Effector memory CD8-positive, alpha-beta T cell (primary cell): ENCODE measurements at places on chromosomes 4 and X.
A peak's percentile ranks its signal among the peaks of the same experiment; 100 is the strongest.

GRCh38 chr4:28250646-28251045 lies 1390.0 kb downstream of the STIM2 start:
- H3K27me3 ChIP-seq: no peaks in the 10 kb centered on the region
- H3K4me3 ChIP-seq: no peak overlapping the region
- H3K27ac ChIP-seq: no peak overlapping the region
- no peaks in the 10 kb centered on the region for H3K36me3 ChIP-seq
- H3K4me1 ChIP-seq: no peaks in the 10 kb centered on the region
- no peak for DNase-seq

- no peak for DNase-seq
- no peak overlapping the region for H3K27ac ChIP-seq
- peak overlapping the region; percentile 31 for H3K4me3 ChIP-seq
These were observed 23.3 kb upstream of the SCML2 start for GRCh38 chrX:18377796-18378195.

GRCh38 chrX:1821846-1822245 lies 207.0 kb downstream of the ASMT start:
- no peak overlapping the region for H3K4me3 ChIP-seq
- no peak for DNase-seq
- no peaks in the 10 kb centered on the region for H3K4me1 ChIP-seq
- H3K36me3 ChIP-seq: no peaks in the 10 kb centered on the region
- H3K27me3 ChIP-seq: peaks cover 27% of the 10 kb centered on the region

GRCh38 chr4:83219344-83220331 lies 65.0 kb downstream of the COQ2 start:
- DNase-seq: no peak
- H3K36me3 ChIP-seq: peaks cover 11% of the 10 kb centered on the region
- H3K27ac ChIP-seq: peak overlapping the region; percentile 85
- peaks cover 64% of the 10 kb centered on the region for H3K4me1 ChIP-seq
- H3K27me3 ChIP-seq: no peaks in the 10 kb centered on the region

DNA sequence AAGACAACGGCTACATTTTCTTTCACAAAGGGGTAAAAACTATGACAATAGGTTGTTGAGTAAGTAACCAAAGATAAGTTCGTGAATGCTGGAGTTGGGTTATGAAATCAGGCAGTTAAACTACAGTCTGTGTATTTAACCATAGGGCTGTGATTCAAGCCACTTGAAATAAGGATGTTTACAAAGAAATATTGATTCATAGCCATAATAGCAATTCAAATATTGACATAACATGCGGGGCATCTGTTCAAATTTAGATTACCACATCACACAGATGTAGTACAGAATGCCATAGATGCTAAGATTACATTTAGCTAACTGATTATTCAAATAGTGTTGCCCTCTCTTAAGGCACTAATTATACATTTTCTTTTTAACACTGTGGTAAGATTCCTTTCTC lies 364.1 kb downstream of the FSTL5 start:
- H3K27ac ChIP-seq: no peak overlapping the region
- H3K36me3 ChIP-seq: no peaks in the 10 kb centered on the region
- DNase-seq: no peak
- H3K4me3 ChIP-seq: no peak overlapping the region

GRCh38 chrX:1435241-1435895 lies 17.3 kb downstream of the ASMTL start:
- peak overlapping the region; percentile 80 for H3K27ac ChIP-seq
- H3K27me3 ChIP-seq: no peaks in the 10 kb centered on the region
- peaks cover 66% of the 10 kb centered on the region for H3K36me3 ChIP-seq
- no peak for DNase-seq

GRCh38 chrX:1591863-1592469 lies 562 bp downstream of the AKAP17A start:
- H3K4me1 ChIP-seq: peaks cover 21% of the 10 kb centered on the region
- no peak for DNase-seq
- peak overlapping the region; percentile 98 for H3K4me3 ChIP-seq

DNA sequence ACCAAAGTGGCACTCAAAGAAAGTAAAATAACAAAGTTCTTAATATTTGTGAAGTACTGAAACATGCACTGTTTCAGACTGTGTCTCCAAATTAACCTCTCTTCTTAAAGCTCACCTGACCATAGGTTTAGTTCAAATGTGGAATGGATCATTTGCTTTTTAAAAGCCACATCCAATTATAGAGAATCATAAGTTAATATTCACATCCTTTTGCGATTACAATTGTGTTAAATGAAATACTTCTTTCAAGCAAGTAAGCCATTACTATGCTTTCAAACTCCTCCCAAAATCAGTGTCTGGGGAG lies 95.3 kb upstream of the PTPN13 start:
- no peaks in the 10 kb centered on the region for H3K27me3 ChIP-seq
- H3K4me3 ChIP-seq: no peak overlapping the region
- H3K36me3 ChIP-seq: no peaks in the 10 kb centered on the region
- H3K27ac ChIP-seq: no peak overlapping the region
- H3K4me1 ChIP-seq: no peaks in the 10 kb centered on the region
- DNase-seq: no peak

- DNase-seq: peak; percentile 12
- no peak overlapping the region for H3K27ac ChIP-seq
- no peaks in the 10 kb centered on the region for H3K4me1 ChIP-seq
- H3K4me3 ChIP-seq: no peak overlapping the region
- no peaks in the 10 kb centered on the region for H3K27me3 ChIP-seq
These were observed 331.0 kb upstream of the EMCN start for GRCh38 chr4:100848841-100849240.

GRCh38 chr4:35516102-35516501 lies 728.2 kb downstream of the ARAP2 start:
- no peak overlapping the region for H3K27ac ChIP-seq
- no peaks in the 10 kb centered on the region for H3K4me1 ChIP-seq
- no peaks in the 10 kb centered on the region for H3K36me3 ChIP-seq
- DNase-seq: no peak
- no peaks in the 10 kb centered on the region for H3K27me3 ChIP-seq

GRCh38 chr4:48692897-48693296 lies 87.2 kb downstream of the FRYL start:
- peaks cover 2% of the 10 kb centered on the region for H3K36me3 ChIP-seq
- DNase-seq: no peak
- H3K27me3 ChIP-seq: no peaks in the 10 kb centered on the region
- H3K27ac ChIP-seq: no peak overlapping the region
